ENCODE measurements at places on chromosomes 3 and 15.

DNA sequence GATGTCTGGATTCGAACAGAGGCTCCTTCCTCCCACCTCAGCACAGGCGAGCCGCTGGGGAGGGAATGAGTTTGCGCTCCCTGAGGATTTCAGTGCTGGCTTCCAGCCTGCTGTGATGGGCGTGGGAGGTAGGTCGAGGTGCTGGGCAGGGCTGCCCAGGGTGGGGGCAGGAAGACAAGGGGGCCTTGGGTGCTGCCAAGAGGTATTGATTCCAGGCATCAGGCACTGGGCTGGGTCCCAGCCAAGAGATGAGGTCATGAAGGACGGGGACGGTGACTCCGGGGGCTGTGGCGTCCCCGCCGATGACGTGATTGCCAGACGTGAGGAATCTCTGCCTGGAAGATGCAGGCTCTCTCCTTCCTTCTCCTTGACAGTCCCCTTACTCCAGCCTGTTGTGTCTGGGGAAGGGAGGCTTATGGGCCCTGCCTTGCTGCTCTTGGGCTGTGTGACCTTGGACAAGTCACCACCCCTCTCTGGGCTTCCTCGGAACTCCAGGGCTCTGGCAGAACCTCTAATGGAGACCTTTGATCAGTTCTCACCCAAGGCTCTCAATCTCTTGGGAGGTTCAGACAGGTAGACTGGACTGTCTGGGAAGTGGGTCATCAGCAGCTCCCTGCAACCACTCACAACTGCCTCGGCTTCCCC lies 116.8 kb downstream of the FBLN2 start:
- DNase-seq, result no peak

DNA sequence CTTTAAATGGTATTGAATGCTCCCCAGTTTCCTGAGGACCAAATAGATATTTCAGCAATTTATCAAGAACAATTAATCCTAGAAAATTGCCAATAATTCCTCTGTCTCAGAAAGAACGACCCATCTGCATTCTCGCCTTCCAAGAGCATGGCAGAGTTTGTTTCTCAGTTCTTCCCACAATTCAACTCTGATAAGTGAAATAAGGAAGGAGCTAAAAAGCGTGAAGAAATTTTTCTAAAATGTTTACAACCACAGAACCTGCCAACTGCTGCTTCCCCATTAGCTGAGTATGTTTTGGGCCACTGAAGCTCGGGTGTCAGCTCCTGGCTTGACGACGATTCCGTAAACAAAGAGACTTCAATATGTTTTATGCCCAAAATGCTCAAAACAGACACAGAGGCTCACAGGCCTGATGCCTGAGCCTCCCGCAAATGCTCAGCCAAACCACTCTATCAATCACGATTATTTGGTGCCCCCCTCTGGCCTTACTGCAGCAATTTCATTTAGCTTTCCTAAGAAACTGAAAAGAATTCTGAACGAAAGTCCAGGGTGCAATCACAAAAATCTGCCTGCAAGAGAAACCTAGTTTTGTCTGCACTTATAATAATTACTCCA lies 259.2 kb upstream of the CCDC54 start:
- no peak for DNase-seq

GRCh38 chr3:144362126-144362525 lies 390.5 kb downstream of the DIPK2A start:
- DNase-seq, result no peak

GRCh38 chr3:16511681-16512434 lies 1.6 kb downstream of the RFTN1 start:
- DNase-seq, result no peak

GRCh38 chr3:69097407-69098086 lies 12.8 kb downstream of the ARL6IP5 start:
- no peak for DNase-seq

Measured in posterior cingulate gyrus (tissue), 11 donors.